Stimulated activated CD4-positive, alpha-beta T cell treated with anti-CD3 and anti-CD28 coated beads, Interleukin-4, amount 100 ng/mL, for 1 hour (primary cell): ENCODE measurements at places on chromosomes 4 and X.

DNA sequence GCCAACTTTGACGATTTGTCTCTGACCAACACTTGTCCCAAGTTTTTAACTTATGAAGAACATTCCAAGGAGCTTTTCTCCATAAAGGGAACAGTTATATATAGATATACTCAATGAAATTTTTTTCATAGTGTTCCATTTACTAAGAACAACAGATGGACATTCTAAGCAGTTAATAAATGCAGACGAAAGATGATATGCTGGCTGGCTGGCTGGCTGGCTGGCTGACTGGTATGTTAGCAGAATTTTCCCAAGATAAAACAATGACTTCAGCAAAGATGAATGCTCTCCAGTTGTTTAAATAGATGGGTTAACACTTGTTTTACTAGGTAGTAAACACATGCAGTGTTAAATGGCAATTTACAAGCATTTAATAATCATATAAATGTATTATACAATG, 62.2 kb downstream of the SPANXN3 start:
- no peak for DNase-seq

DNA sequence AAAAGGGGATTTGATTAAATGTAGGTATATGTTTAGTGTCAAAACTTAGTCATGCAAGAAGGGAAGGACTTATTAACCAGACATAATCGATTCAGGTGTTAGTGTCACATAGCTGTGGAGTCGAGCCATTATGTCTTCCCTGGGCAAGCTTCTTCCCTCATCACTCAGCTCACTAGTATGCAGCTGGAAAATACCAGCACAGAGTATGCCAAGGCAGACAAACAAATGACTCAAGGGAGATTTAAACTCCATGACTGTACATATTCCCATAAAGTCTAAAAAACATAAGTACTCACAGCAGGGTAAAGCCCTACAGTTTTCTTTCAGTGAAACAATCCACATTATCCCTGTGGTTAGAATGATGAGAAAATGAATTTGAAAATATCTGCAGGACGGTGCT, 304.5 kb downstream of the CBLL2 start:
- no peak for DNase-seq

- DNase-seq = no peak
These were observed 407.1 kb downstream of the ADAM29 start for GRCh38 chr4:175325230-175325629.

DNA sequence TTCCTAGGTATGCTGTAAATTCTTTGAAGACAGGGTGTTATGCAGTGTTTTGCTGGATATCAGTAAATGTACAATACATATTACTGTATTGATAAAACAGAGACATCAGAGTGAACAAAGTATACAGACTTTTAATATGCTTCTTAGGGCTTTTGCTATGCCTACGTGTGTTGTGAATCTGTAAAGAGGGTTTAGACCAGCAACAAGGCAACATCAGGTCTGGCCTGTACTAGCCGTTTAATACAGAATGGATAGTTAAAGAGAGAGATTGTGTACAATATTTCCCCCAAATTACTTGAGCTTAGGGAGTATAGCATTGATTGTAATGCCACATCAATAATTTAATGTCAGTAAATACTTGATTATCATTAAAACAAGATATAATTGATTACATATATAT, 75.2 kb downstream of the PAQR3 start:
- no peak for DNase-seq

DNA sequence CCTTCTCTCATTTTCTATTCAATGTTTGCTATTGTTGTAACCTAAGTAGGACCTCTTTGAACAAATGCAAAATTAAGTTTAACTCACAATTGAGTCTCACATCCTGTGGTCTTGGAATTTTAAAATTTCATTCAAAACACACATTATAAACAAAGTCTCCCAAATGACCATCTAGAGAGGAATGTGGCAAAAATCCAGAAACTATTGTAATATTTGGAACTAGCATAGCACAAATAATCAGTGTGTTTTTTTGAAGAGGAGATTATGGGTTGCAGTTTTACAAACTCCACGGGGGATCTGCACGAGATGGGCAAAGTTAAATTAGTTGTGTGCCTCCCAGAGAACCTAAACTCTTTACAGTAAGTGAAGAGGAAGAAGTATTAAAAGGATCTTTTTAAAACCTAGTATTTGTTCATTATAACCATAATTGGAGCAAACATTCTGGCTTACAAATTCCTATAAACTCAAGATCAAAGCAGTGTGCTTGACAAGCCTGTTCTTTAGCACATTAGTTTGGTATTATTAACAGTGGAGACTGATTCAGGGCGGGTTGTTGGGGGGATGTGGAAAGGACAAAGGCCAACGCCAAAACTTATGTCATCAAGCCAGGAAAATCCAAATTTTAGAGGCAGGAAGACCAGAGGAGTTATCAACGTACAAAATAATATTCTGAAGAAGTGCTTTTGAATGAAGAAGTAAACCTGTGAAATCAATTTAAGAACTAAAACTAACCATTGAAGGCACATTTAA, 22.4 kb upstream of the RBPJ start:
- no peak for DNase-seq

GRCh38 chrX:16797841-16798240, 11.6 kb downstream of the TXLNG start:
- DNase-seq = no peak

DNA sequence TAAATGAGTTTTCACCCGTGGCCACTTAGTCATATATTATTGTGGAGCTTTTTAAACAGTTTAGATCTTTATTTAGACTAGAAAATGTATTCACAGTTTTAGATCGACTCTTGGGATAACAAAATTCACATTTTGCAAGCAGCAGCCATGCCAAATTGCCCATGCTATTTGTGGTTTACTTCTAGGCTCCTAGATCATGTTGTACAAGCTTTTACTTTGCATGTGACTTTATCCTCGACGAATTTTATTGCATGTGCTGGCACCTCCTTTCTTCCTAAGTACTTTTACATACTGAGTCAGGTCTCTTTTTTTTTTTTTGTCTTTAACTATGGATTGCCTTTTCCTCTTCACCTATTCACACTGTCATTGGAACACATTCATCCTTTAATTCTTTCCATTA, 23.2 kb downstream of the BBS12 start:
- no peak for DNase-seq

DNA sequence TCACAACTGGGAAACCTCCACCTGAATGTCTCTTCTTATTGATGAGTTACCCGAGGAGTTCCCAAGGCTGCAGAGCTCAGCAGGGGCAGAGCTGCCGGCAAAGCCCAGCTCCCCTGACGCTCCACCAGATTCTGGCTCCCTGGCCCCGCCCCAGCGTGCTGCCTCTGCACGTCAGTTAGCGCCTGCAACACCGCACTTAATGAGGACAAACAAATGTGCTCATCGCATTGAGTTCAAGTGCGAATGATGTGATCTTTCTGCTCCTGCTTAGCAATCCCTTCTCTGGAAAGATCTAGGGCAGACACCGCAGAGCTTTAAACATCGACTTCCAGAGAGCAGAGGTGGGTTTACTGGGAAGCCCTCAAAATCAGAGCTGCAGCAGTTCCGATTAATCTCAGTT, 55.5 kb upstream of the FBXW7 start:
- peak; percentile 29 for DNase-seq

GRCh38 chr4:4608214-4608537, 66.3 kb upstream of the STX18 start:
- DNase-seq = no peak

DNA sequence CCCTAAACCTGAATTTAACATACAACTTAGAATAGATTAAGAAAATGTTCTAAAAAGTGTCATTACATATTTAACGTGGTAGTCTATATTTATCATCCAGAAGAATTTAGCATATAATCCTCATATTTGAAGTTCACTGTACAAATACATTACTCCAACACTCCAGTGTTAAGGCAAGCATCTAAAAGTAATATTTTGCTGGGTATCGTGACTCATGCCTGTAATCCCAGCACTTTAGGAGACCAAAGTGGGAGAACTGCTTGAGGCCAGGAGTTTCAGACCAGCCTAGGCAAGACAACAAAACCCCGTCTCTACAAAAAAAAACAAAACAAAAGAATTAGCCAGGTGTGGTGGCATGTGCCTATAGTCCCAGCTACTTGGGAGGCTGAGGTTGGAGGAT, 24.8 kb downstream of the LRBA start:
- DNase-seq = no peak

- no peak for DNase-seq
These were observed 533.0 kb upstream of the ARX start for GRCh38 chrX:25548811-25549210.

DNA sequence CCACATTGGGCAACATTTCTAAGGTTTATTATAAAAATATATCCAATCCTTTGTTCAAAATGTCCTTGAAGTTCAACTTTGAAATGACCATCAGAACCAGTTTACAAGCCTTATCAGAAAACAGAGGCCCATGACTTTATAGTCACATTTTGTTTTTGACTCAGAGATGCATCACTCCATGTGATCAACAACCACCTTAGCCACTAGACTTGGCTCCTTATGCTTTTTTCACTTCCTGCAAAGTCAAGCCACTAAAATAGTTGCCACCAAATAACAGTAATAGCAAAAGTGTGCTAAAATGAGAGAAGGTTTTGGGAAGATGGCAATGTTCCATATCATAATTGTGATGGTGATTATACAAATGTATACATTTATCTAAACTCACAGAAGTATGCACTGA, 181.7 kb downstream of the MAML3 start:
- DNase-seq = no peak

DNA sequence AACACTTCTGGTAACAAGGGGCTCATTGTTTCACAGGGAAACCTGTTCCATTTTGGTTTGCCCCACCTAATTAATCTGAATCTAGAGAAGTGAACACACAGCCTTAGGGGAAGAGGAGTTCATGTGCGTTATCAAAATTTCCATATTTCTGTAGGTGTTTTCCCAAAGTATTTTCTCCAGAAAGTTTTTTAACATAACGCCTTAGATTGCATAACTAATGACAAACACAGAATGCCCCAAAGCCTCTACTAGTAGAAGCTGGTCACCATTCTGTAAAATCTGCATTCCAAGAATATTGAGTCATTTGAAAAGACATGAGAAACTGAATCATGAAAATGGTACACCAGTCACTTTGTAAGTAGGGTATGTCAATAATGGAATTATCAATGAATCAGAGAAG, 41.1 kb downstream of the IL13RA2 start:
- no peak for DNase-seq

- no peak for DNase-seq
These were observed 190.6 kb downstream of the MAGEB17 start for GRCh38 chrX:16357902-16358301.

DNA sequence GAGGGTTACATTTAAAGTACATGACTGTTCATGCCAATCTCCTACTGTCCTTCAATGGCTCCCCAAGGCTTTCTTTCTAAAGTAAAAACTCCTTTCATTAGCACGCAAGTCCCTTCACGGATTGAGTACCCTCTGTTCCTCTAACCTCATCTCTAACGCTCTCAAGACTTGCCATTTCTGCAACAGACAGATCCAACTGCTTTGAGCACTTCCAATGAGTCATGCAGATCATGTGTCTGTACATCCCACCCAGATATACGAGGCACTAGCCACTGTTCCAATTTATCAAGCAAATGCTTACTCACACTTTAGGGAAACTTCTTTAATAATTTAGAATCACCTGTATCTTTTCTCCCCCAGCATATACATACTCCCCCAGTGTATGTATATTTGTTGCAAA, 332.5 kb upstream of the ZFP42 start:
- no peak for DNase-seq

DNA sequence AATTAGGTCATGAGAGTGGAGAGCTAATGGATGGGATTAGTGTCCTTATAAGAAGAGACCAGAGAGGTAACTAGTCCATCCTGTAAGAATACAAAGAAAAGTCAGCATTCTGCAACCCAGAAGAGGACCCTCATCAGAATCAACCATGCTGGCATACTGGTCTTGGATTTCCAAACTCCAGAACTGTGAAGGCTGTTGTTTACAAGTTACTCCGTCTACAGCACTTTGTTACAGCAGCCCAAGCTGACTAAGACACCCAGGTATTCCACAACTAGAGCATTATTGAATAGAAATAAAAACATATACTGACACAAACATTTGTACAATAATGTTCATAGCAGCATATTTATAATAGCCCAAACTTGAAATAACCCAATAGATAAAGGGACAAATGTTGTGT, 9.2 kb downstream of the TMEM156 start:
- no peak for DNase-seq
